ENCODE measurements at places on chromosomes 6 and 20.

- DNase-seq, result no peak
Measured at GRCh38 chr20:7302250-7302649, 534.8 kb downstream of the BMP2 start.

DNA sequence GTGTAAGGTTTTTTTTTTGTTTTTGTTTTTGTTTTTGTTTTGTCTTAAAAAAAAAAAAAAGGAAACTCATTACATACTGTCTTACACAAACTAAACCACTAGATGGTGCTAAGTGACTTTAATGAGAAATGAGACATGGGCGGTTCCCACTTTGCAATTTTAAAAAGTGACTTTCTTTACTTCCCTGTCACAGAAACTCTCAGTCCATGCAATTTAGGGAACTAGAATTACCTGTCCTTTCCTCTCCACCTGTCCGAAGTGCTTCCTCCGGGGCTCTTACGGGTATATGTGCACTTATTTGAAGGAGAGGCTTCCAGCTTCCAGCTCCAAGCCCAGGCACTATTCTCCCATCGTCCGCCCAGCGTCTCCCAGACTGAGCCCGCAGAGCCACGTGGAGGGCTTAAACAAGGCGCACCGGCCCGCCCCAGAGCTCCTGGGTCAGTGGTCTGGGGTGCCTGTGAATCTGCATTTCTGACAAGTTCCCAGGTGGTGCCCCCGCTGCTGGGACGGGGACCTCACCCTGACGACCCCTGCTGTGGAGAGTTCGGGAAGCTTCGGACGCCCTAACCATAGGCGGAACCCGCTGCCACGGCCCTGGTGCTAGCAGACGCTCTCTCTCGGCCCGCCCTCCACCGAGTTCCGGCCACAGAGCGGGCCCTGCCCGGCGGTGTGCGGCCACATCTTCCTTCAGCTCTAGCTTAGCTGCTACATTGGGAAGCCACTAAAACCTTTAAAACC, 26.1 kb downstream of the BFSP1 start:
- peak; percentile 67 for DNase-seq

- no peak for DNase-seq
Measured at GRCh38 chr6:96164802-96165201, 149.0 kb downstream of the FUT9 start.

GRCh38 chr6:84853901-84854300, 89.5 kb upstream of the TBX18 start:
- no peak for DNase-seq

DNA sequence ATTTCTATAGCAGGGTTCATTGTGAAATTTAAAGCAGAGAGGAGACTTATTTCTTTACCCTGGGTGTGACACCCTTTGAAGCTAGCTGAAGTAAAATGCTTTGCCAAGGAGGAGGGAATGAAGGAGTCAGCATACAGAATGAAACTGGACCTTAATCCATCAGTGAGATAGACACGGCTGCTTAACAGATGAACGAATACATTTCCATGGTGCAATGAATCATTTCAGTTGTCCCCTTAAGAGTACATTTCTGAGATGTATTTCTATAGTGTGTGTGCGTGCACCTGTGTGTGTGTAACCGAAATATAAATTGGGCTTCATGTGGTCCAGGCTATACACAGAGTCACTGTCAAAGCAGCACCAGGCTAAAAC, 73.8 kb upstream of the CD93 start:
- no peak for DNase-seq

GRCh38 chr20:41329435-41330342, 10.9 kb upstream of the LPIN3 start:
- DNase-seq, result peak; percentile 40

DNA sequence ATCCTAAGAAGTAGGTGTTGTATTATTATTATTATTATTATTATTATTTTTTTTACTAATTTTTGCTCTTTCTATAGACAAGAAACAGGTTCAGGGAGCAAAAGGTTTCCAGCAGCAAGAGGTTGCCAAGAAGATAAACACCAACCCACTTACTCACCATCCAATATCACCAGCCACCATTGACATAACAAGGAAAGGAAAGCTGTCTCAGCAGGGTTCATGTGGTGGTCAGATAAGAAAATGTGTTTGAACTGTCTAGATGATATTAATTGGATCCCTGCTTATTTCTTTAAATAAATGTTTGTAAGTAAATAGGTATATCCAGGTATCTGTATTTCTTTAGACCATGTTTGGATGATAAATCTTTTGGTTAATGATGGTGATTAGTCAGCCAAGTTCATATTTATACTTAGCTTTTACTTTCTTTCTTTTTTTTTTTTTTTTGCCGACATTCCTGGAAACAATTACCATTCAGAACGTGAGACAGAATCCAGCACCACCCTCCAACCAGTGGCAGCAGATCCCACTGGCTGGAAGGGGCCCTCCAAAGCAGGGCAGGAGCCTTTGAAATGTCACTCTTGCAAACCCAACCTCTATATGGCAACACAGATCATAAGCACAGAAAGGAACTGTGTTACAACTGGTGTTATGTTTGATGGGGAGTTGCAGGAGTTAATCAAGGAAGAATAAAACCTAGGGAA, 139.2 kb upstream of the ECI2 start:
- no peak for DNase-seq

DNA sequence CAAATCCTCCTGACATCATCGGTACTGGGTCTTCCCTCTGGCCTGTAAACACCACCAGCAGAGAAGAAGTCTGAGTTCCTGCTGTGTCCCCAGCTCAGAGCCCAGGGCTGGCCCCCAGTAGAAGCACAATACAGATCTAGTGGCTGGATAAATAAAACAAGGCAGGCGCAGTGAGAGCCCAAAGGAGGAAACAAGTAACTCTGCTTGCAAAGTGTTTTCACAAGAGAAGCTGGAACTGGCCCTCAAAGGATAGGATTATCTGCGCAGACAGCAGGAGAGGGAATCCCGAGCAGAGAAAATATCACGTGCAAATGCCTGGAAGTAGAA, 205.1 kb downstream of the ZDHHC14 start:
- no peak for DNase-seq

- no peak for DNase-seq
Measured at GRCh38 chr6:156174031-156174890, 602.9 kb upstream of the ARID1B start.

DNA sequence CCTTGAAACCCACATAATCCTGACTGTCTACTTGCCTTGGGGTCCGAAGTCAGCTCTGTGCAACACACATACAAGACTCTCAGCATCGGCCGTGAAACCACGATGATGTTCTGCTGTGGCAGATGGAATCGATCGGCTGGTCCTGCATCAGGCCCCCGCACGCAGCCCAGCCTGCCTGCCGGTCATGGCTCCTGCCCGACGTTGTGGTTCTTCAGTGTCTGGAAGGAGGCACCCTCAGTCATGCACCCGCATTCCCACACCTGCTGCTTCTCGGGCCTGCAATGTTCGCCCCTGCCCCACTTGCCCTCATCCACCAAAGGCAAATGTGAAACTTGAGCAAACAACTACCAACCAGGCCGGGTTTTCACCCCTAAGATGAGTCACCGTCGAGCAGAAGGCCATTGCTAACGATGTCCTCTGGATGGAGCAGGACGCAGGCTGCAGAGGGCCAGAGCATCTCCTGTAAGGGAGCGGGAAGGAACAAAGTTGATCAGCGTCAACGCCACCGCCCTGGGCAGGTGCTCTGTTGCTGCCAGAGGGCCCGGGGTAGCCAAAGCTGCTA, 128.9 kb upstream of the PDE10A start:
- no peak for DNase-seq

DNA sequence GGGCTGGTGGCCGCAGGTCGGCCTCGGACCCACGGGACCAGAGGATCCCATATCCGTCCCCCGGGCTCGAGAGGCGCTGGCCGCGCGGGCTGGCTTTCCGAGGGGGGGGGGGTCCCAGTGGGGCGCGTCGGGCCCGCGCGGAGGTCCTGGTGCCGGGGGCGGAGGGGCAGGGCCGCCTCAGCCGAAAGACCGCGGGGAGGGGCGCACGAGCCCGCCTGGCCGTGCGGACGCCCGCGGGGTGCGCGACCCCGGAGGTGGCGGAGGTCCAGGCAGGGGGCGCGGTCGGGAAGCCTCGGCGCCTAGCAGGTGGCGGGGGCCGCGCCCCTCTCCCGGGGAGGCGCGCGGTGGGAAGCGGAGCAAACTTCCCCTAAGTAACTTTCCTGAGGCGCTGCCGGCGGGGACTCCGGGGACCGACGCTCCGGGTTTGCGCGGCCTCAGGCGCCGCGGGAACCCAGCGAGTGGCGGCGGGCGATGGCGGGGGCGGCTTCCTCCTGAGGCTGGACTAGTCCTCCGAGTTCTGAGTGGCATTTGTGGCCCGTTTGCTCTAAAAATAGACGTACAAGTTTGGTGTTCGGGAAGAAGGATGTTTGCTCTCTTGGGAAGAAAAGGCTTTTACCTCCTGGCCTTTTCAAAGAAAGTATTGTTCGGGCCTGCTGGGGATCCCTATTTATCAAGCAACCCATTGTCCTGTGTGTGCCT, 26.5 kb upstream of the BTBD3 start:
- peak; percentile 49 for DNase-seq

- DNase-seq, result no peak
Measured at GRCh38 chr6:89509777-89510281, 76.9 kb downstream of the ANKRD6 start.

All from renal pelvis (tissue), 12 donors.